Effector CD8-positive, alpha-beta T cell (primary cell): ENCODE measurements at places on chromosomes 12 and 14.

- no peak for DNase-seq
Measured at GRCh38 chr12:25364529-25365339, 114.0 kb upstream of the KRAS start.

DNA sequence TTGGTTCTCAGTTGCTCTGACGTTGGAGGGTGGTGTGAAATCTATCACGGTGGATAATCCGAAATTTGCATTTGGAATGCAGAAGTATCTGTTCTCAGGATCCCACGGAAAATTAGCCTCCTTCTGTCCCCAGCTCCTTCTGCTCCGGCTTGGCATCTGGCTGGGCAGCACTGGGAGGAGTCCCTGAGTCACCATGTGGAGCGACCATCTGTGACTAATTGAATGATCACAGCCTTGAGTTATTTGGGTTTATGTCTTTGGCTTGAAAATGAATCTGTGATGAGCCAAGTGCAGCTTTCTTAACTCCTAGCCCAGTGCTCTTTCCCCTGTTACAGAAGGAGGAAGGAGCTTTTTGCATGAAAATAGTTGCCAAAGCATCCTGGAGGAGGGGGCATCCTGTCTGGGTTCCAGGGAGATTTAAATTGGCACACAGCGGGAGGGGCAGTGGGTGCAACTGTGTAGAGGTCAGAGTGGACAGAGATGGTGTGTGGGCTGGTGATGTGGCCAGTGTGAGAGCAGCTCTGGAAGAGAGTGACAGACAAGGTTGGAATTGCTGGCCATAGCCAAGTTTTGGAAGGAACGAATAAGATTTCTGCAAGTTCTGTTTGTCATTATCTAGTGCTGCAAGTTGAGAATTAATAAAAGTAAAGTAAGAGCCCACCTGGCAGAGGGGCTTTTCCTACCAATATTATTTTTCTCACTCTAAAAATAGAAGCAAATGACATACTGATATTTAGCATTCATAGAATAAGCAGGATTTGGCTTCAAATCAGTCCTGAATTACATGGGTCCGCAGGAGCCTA is 74.4 kb downstream of the SLC24A4 start:
- no peak for DNase-seq

DNA sequence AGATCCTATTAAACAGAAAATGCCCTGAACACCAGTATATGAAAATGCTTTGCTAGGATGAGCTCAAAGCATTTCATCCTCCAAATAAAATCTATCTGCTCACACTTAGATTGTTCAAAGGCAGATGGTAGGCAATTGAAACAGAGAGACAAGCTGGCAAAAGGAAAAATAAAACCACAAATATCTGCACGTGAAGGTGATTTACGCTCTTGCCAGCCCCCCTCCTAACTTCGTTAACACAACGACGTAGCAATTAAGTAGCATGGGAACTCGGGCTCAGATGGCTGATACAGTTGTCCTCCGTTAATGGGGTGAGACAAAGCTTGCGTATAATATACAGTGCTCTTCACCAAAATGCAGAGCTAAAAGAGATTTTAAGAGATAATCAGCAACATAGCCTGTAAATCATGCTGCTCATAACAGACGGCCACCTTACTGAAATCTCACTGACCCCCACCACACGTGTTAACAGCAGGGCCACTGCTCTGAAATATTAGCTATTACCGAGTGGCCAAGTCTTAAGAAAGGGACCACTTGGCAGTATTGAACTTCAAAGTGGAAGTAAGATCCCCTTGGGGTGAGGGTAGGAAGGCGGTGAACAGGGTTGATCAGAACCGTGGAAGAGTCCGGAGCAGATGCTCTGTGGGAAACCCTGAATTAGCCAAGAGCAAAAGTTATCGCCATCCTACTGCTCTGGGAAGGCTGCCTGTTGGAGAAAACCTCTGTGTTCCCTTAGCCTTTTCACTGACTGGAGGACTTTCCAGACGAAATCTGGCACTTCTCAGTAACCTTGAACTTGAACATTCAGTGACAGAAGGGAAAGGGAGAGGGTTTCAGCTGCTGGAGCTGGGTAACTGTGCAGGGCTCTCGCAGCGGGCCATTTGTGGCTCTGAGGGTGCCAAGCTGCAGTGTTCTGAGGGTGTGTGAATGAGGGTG is 23.1 kb downstream of the ETV6 start:
- DNase-seq: no peak

GRCh38 chr12:89971880-89972279 is 263.2 kb upstream of the ATP2B1 start:
- no peak for DNase-seq

GRCh38 chr14:105409364-105409763 is 10.3 kb upstream of the MTA1 start:
- no peak for DNase-seq

DNA sequence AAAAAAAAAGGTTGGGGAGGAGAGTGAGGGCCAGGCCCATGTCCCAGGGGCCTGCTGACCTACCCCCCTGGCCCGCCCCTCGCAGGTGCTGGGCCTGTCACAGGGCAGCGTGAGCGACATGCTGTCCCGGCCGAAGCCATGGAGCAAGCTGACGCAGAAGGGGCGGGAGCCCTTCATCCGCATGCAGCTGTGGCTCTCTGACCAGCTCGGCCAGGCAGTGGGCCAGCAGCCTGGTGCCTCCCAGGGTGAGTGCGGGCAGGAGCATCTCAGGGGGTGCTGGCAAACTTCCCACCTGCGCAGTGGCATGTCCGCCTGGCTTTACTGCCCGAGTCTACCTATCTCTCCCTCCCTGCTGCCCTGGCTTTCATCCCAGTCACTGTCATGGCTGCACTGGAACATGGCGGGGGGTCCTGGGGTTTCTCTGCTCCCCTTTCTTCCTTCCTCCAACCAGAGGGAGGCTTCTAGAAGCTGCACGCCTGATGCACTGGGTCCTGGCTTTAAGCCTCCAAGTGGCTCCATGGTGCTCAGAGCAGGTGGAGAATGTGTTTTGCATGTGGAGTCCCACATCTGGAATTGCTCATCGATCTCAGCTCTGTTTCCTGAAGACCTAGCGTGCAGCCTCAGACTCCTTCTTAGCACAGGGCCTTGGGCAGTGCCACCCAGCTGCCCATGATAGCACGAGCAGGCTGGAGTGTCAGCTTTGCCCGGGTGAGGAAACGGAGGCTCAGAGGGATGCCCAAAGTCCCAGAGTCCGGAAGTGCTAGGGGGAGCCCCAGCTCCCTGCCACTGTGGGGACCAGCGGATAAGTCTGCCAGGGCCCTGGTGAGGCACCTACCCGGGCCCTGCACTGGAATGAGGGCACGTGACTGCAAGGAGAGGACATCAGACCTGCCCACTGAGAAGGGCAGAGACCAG is 46.3 kb downstream of the PHETA1 start:
- no peak for DNase-seq

GRCh38 chr12:106128585-106129328 is 10.0 kb downstream of the NUAK1 start:
- DNase-seq: no peak

- DNase-seq: no peak
Measured at GRCh38 chr12:111976291-111976690, 36.7 kb downstream of the TMEM116 start.

- DNase-seq: no peak
Measured at GRCh38 chr14:68655021-68655831, 137.6 kb downstream of the ZFP36L1 start.

GRCh38 chr12:54879150-54879549 is 24.8 kb downstream of the MUCL1 start:
- DNase-seq: no peak

- DNase-seq: no peak
Measured at GRCh38 chr14:71764701-71765382, 167.4 kb upstream of the RGS6 start.

- DNase-seq: no peak
Measured at GRCh38 chr14:102760496-102761193, 16.6 kb upstream of the TRAF3 start.

DNA sequence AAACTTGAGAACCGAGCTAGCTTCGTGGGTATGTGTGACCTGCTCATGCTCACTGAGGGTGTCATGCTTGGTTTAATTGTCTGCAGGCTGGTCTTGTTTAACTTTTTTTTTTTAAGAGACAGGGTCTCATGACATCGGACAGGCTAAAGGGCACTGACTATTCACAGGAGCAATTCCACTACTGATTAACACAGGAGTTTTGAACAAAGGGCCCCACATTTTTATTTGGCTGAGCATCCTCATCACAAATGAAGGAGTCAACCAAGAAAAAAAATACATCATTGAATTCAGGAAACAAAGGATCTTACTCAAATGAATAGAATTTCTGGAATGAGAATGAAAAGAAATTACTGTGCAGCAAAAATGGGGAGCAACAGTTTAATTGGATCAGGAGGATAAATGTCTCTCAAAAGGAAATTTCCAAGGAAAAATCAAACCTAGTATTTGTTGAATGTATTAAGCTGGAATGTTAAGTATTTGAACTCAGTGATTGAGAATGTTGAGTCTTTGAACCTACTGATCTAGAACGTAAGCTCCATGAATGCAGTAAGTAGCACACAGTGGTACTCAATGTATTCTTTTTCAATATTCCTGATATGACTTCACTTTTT is 20.8 kb upstream of the PYROXD1 start:
- no peak for DNase-seq

GRCh38 chr14:24398653-24399446 is at the start of gene NYNRIN:
Gene NYNRIN, plus strand, starts transcription at chr14:24399003. Its CDS starts 244 bp downstream, at chr14:24399247.
- peak; percentile 34 for DNase-seq

DNA sequence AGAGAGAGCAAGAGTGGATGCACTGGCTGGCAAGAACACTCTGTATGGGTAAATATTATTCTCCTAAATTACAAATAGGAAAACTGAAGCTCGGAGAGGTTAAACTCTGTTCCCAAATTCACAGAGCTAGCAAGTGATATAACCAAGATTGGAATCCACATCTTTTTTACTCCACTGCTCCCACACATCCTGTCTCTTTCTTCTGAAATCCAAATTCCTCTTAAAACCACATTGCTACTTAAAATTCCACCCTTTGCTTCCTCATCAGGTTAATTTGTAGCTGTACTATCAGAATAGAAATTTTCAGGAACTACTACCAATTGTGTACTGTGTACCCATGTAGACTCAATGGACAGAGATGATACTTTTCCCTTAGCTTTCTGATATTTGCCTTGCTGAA is 74.4 kb downstream of the ARMH4 start:
- DNase-seq: no peak

DNA sequence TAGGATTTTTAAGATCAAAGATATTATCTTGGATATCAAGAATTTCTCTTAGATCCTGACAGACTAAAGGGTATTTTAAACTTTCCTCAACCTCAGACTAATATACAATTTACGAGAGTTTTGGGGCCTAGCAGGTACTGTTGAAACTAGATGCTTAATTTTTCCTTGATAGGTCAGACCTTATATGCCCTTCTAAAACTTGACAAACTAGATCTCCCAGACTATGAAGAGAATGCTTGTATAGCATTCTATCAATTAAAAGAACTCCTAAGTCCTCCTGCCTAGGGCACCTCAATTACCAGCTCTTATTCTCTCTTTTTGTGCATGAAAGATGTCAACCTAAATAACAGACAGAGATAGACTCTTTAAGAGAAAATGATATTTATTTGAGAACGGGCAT is 60.4 kb upstream of the TRIM9 start:
- DNase-seq: no peak

GRCh38 chr14:37232907-37233481 is 35.3 kb downstream of the MIPOL1 start:
- no peak for DNase-seq

- no peak for DNase-seq
Measured at GRCh38 chr14:79605849-79606248, 605.5 kb downstream of the DIO2 start.

DNA sequence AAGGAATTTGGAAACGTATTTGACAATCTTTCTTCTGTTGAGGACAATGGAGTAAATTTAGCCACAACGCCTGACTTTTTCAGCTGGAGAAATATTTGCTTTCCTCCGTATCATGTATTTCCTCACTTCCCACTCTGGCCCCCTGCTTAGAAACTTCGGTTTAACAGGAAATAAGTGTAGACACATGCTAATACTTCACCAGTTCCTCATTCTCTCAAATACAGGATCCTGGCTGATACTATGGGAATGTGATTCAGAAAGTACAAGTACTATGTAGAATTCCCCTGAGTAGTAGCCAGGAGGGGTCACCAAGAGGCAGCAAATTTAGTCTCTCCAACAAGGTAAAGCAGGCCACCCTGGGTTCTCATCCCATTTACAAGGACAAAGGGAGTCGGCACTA is 58.0 kb downstream of the FAR2 start:
- no peak for DNase-seq

DNA sequence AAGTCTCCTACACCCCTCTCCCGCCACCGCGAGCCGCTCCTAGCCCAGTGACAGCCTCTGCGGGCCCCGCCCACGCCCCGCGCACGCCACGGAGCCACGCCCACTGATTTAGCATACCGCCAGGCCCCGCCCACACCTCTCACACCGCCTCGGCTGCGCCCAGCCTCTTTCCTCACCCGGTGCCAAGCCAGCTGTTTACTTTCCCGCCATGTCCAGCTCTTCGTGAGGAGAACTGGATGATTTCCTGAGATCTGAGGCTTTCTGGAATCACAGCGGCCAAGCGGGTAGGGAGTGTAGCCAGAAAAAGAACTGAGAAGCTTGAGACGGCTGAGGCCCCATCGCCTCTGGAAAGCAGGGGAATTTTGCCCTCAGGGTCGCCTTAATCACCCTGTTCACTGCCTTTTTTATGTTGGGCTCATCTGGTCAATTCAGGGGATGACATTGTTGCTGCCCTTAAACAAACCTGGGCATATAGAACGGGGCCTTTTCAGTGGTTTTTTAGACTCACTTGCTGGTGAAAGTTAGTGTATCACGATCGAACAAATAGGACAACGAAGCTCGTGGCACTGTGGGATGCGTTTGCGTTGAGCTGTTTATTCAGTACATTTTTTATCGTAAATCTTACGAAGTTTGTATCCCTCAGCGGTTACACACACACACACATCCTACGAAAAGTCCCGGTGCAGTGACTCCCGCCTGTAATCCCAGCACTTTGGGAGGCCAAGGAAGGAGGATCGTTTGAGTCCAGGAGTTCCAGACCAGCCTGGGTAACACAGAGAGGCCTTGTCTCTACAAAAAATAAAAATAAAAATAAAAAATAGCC is at the start of gene RNF212B:
RNF212B (plus strand) TSS at position 165 of the 823 bp plus-strand sequence. CDS start 2,410 bp downstream, outside the sequence.
- peak; percentile 61 for DNase-seq

- peak; percentile 8 for DNase-seq
Measured at GRCh38 chr12:102883204-102883799, 33.7 kb downstream of the PAH start.

DNA sequence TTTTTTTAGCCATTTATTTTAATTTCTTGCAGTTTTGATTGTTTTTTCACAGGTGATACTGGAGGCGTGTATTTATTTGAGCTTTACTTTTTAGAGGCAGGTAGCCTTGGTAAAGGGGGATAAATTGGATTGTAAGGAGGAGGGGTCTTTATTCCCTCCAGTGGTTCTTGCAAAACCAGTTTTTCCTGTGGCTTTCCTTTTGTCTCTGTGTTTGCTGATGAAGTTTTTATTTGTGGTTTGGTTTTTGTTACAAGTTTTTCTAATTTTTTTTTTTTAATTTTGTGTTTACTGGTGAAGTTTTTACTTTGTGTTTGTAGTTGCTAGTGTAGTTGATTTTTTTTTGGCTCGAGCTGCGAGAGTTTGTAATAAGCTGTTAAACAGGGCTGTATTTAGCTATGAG is 278.5 kb downstream of the PRKD1 start:
- DNase-seq: no peak
